EL (cell line): ENCODE measurements at places on chromosomes 3 and 15.

DNA sequence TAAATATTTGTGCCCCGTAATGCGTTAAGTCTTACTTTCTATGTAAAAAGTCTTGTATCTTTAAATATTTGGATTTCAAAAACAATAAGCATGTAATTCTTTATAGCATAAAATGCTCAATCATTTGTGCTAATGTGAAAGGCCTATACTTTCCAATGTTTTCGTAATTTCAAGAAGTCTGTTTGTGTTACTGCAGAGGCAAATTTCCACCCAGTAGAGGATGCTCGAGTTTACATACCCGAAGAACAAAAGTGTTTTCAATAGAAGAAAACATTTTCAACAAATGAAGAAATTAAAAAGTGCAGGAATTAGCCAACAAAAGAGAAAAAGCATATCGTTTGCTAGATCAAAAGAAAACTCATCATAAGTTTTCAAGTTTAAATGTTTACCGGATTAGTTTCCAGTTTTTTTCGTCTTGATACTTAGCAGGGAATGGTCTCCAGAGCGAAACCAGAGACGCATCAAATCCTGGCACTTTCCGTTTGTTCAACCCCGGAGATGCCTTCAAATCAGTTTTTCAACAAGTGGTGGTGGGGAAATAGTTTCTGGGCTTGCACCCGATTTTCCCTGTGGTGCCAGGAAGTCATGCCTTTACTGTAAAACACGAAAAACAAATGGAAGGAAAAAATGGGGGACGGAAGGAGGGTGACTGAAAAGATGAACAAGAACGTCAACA is 1.0 kb downstream of the CGGBP1 start:
- DNase-seq = peak; percentile 19

GRCh38 chr15:59537403-59537802 is 74.2 kb upstream of the GCNT3 start:
- no peak for DNase-seq

GRCh38 chr3:185984203-185984602 is 46.4 kb upstream of the TRA2B start:
- DNase-seq = no peak

DNA sequence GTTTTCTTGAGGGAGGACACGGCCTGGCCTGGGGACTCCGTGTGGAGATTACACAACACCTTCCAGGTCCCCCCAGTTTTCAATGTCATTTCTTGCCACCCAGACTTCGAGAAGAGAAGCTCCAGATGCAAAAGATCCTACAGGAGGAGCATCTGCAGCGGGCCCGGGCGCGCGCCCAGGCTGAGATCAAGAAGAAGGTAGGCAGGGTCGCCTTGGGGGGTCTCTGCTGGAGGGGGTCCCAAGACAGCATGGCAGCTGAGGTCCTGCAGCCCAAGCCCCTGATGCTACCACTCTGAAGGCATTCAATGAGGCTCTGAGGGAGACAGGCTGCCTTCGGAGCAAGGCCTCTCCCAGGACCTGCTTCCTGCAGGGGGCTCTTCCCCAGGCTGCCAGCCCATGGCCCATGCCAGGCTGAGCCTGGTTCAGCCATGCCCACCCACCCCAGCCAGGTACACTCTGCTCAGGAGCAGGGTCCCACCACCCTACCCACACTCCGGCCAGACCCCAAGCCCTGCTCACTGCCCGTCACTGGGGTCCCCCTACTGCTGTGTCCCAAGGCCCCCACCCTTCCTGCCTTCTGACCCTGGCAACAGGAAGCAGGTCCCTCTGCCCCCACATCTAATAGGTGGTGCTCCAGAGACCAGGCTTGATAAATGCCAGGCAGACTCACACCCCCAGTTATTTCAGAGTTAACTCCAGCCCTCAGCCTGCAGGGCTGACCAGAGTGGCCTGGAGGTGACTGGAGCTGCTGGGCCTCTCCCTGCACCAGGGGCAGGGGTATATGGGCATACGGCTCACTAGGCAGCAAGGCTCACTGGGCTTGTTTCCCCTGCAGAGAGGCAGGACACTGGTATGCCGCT is 40.0 kb downstream of the ZXDC start:
- DNase-seq = no peak

DNA sequence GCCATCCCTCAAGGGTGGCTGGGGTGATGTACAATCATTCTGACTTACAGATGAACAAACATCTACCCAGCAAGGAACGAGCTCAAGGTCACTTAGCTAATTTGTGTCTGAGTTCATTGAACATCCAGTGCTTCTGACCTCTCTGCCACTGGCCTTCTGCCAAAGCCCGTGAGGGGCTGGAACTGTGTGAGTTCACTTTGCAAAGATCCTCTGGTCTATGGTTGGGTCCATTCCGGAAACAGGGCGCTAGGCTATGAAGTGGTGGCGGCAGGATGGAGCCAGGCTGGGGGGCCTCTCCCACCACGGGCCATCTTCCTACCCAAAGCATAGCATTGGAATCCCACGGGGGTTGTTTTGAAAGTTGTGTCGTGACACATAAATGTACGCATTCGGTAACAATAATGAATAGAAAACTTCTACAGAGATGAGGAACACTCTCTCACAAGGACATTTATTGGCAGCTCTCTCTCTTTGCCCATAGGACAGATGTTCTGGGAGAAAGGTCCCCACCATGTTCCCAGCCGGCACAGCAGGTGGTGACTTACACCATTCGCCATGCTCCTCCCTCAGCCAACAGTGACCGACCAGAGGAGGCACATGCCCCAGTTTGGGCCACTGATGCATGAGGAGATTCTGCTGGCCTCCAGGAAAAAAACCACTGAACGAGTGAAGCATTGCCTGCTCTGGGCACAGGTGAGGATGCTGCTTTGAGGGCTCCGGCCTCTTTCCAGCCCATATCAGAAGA is 214.7 kb upstream of the CHRNA7 start:
- no peak for DNase-seq

DNA sequence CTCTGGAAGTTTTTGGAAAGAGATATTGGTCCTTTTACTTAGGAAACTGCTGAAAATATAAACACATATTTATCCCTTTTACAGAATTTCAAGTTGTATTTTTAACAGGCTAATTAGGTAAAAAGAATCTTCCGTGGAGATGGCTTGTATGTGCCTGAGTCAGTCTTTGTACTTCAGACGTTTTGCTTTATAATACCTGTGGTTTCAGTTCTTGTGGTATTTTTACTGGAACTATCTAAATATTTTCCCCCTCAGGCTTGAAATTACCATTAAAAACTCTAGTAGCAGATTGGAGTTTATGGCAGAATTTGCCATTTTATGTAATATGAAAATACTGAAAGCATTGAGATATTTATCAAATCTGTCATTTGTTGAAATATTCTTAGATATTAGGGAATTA is 151.6 kb upstream of the CGNL1 start:
- DNase-seq = peak; percentile 69

- DNase-seq = no peak
Measured at GRCh38 chr15:29062179-29062591, 176.4 kb downstream of the APBA2 start.

DNA sequence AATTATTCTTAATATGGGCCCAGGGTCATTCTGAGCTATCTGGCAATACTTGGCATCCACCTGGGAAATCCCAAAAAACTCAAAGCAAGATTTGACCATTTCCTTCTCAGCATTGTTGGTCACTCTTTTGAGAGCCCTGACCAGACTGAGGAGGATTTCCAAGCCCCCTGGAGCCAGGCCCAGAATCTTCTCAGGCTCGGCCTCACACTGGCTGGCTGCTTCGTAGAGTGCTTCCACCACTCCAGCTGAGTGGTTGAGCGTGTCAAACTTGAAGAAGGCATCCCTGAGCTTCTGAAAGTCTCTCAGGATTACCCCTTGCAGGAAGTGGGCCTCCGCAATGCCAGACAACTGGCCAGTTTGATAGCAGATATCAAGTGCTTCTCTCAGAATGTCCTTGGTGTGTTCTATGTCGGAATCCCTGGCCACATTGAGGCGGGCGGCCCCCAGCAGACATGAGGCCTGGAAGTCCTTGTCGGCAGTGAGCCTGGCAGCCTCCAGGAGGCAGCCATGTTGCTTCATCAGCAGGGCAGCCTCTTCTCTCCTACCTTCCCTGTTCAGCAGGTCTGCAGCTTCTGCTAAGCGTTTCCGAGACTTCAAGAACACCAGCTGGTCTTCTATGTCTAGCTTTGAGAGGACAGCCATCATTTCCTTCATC is 68.9 kb upstream of the DCLK3 start:
- no peak for DNase-seq

GRCh38 chr3:183812761-183813445 is 12.5 kb downstream of the MAP6D1 start:
- no peak for DNase-seq

- peak; percentile 41 for DNase-seq
Measured at GRCh38 chr3:185207931-185208746, 45.7 kb downstream of the EHHADH start.

- no peak for DNase-seq
Measured at GRCh38 chr3:141386611-141387111, 18.4 kb downstream of the ZBTB38 start.

- DNase-seq = no peak
Measured at GRCh38 chr3:65284961-65285360, 597.2 kb upstream of the ADAMTS9 start.

- no peak for DNase-seq
Measured at GRCh38 chr3:191721990-191722389, 261.0 kb downstream of the PYDC2 start.

- DNase-seq = no peak
Measured at GRCh38 chr3:197591816-197592215, 36.0 kb upstream of the BDH1 start.

DNA sequence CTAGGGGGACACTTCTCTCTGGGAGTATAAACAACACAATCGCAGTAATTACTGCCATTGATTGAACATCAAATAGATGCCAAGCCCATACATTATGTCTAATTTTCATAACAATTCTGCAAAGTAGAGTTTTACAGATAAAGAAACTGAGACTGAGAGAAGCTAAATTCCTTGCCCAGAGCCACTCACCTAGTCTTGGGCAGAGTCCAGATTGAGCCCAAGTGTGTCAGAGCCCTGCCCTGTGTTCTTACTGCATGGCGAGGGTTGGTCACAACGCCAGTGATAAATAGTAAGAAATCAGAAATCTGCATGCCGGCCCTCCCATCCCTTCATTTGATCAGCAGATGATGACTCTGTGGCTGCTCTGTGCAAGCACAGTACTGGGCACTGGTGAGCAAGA is 106.3 kb downstream of the C3orf70 start:
- DNase-seq = no peak

DNA sequence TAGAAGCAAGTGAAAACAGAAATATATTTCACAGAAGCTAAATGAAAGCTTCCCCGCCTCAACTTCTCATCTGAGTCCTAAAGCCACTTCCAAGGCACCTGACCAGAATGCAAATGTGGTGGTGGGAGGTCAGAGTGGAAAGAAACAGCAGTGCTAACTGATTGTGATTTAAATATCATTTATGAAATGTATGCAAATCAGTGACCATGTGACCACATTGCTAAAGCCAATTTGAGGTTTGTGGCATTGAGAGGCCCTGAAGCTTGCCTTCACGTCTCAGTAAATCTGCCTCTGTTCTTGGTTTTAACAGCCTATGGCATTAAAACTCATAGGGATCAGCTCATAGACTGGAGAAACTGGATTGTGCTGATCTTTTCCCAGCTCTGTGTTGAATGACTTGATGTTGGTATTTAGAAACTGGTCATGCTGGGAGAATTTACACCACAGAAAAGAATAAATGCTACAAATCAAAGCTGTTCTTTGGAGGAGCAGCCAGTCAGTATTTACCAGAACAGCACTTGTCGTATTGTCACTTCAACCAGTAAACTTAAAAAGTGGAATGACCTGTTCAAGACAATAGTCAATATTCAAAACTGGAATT is 481.4 kb upstream of the ALCAM start:
- peak; percentile 47 for DNase-seq

GRCh38 chr3:44833394-44833793 is 28.3 kb upstream of the TMEM42 start:
- no peak for DNase-seq
